ENCODE measurements at places on chromosomes 2 and 18.

DNA sequence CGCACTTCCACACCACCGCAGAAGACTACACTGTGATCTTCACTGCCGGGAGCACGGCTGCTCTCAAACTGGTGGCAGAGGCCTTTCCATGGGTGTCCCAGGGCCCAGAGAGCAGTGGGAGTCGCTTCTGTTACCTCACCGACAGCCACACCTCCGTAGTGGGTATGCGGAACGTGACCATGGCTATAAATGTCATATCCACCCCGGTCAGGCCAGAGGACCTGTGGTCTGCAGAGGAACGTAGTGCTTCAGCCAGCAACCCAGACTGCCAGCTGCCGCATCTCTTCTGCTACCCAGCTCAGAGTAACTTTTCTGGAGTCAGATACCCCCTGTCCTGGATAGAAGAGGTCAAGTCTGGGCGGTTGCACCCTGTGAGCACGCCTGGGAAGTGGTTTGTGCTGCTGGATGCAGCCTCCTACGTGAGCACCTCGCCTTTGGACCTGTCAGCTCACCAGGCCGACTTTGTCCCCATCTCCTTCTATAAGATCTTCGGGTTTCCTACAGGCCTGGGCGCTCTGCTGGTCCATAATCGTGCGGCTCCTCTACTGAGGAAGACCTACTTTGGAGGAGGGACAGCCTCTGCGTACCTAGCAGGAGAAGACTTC is 12.5 kb downstream of the MOCOS start:
- H3K4me1 ChIP-seq: no peaks in the 10 kb centered on the region
- no peak overlapping the region for H3K27ac ChIP-seq
- no peaks in the 10 kb centered on the region for H3K27me3 ChIP-seq
- DNase-seq: no peak
- no peaks in the 10 kb centered on the region for H3K36me3 ChIP-seq

DNA sequence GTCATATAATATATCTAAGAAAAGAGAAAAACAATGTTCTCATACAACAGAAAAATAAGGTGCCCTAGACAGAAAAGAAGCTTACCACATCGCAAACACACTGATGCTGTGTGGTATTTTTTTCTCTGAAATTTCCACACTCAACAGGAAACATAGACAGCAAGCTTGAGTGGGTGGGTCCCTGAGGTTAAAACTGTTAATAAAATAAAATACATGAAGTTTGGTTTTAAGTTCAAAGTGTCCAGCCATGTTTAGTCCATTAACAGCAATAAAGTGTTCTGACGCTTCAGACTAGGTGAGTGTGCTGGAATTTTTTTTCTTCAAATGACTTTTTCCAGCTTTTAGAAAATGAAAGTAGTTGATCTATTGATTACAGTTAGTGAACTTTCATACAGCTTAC is 83.3 kb upstream of the EPB41L5 start:
- no peaks in the 10 kb centered on the region for H3K27me3 ChIP-seq
- H3K4me1 ChIP-seq: no peaks in the 10 kb centered on the region
- H3K27ac ChIP-seq: no peak overlapping the region
- H3K36me3 ChIP-seq: peaks cover 5% of the 10 kb centered on the region
- H3K4me3 ChIP-seq: no peak overlapping the region

- no peak overlapping the region for H3K4me3 ChIP-seq
- peaks cover 19% of the 10 kb centered on the region for H3K4me1 ChIP-seq
- no peaks in the 10 kb centered on the region for H3K36me3 ChIP-seq
- no peak overlapping the region for H3K27ac ChIP-seq
Measured at GRCh38 chr2:88059979-88060906, 4.7 kb upstream of the KRCC1 start.

- H3K4me3 ChIP-seq: no peak overlapping the region
- no peaks in the 10 kb centered on the region for H3K36me3 ChIP-seq
- peaks cover 6% of the 10 kb centered on the region for H3K4me1 ChIP-seq
- DNase-seq: no peak
- peaks cover 13% of the 10 kb centered on the region for H3K27me3 ChIP-seq
Measured at GRCh38 chr18:49756135-49756534, 57.2 kb downstream of the ACAA2 start.

- peaks cover 40% of the 10 kb centered on the region for H3K4me1 ChIP-seq
- H3K36me3 ChIP-seq: peaks cover 6% of the 10 kb centered on the region
- H3K4me3 ChIP-seq: peak overlapping the region; percentile 84
- peaks cover 3% of the 10 kb centered on the region for H3K27me3 ChIP-seq
- no peak for DNase-seq
Measured at GRCh38 chr2:238424313-238424700, 2.4 kb upstream of the ASB1 start.

- no peaks in the 10 kb centered on the region for H3K27me3 ChIP-seq
- H3K4me1 ChIP-seq: peaks cover 25% of the 10 kb centered on the region
- H3K36me3 ChIP-seq: peaks cover 21% of the 10 kb centered on the region
- DNase-seq: no peak
- peak overlapping the region; percentile 30 for H3K27ac ChIP-seq
Measured at GRCh38 chr2:183010112-183010511, 28.1 kb downstream of the NCKAP1 start.

- H3K4me1 ChIP-seq: peaks cover 33% of the 10 kb centered on the region
- no peak overlapping the region for H3K27ac ChIP-seq
- no peaks in the 10 kb centered on the region for H3K27me3 ChIP-seq
- H3K4me3 ChIP-seq: no peak overlapping the region
- H3K36me3 ChIP-seq: peaks cover 17% of the 10 kb centered on the region
Measured at GRCh38 chr2:158484892-158485556, 28.3 kb downstream of the PKP4 start.

DNA sequence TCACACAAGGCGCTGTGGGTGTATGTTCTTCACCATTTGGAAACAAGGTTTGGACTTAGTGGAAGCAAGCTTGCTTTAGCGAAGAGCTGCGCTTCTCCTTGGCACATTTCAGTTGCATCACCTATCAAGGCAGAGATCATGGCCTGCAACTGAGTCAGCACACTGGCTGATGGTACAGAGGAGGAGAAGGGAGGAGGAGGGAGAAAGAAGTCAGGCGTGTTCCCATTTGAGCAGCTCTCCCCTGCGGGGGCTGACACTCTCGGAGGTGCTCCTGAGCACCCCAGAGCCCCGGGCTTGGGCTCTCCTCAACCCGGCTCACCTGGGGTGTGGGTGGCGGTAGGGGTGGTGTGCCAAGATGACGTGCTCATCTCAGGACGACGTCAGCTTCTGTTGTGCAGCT is 6.0 kb upstream of the SERPINB5 start:
- H3K36me3 ChIP-seq: no peaks in the 10 kb centered on the region
- no peaks in the 10 kb centered on the region for H3K27me3 ChIP-seq
- H3K4me3 ChIP-seq: no peak overlapping the region

DNA sequence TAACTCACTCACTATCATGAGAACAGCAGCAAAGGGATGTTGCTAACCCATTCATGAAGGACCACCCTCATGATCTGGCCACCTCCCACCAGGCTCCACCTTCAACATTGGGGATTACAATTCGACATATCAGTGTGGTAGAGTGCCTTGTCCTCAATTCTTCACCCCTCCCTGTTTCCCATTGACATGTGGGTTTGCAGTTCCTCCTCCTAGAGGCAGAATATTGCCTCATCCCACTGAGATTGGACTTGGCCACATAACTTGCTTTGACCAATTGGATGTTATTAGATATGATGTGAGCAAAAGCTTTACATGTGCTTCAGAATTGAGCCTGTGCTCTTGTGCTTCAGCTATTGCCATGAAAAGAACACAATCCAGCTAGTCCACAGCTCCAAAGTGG is 217.0 kb upstream of the CXCR4 start:
- no peaks in the 10 kb centered on the region for H3K36me3 ChIP-seq
- peaks cover 11% of the 10 kb centered on the region for H3K27me3 ChIP-seq
- H3K27ac ChIP-seq: no peak overlapping the region
- no peaks in the 10 kb centered on the region for H3K4me1 ChIP-seq
- DNase-seq: no peak

DNA sequence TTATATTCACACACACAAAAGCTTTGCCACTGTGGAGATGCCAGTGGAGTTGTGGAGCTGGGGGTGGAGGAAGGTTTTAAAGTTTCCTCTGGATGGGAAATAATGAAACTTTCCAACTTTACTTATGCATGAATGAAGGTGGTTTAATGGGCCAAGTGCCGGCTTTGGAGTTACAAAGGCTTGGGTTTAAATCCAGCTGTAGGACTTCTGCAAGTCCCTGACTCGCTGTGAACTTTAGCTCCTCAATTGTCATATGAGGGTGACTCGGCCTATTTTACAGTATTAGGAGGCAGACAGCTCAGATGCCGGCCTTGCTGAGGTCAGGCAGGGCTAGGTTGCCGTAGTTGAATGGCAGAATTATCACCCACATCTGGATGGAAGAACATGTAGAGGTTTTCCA is 415.8 kb upstream of the TRIB2 start:
- H3K27ac ChIP-seq: no peak overlapping the region
- no peak for DNase-seq
- peaks cover 30% of the 10 kb centered on the region for H3K4me1 ChIP-seq
- H3K36me3 ChIP-seq: no peaks in the 10 kb centered on the region
- no peaks in the 10 kb centered on the region for H3K27me3 ChIP-seq

- peaks cover 4% of the 10 kb centered on the region for H3K27me3 ChIP-seq
- no peak overlapping the region for H3K4me3 ChIP-seq
- H3K36me3 ChIP-seq: no peaks in the 10 kb centered on the region
Measured at GRCh38 chr2:182591774-182592173, 124.3 kb upstream of the DNAJC10 start.

- H3K27ac ChIP-seq: no peak overlapping the region
- no peaks in the 10 kb centered on the region for H3K4me1 ChIP-seq
- no peaks in the 10 kb centered on the region for H3K27me3 ChIP-seq
- DNase-seq: no peak
Measured at GRCh38 chr18:13035249-13035914, 44.2 kb downstream of the CEP192 start.

DNA sequence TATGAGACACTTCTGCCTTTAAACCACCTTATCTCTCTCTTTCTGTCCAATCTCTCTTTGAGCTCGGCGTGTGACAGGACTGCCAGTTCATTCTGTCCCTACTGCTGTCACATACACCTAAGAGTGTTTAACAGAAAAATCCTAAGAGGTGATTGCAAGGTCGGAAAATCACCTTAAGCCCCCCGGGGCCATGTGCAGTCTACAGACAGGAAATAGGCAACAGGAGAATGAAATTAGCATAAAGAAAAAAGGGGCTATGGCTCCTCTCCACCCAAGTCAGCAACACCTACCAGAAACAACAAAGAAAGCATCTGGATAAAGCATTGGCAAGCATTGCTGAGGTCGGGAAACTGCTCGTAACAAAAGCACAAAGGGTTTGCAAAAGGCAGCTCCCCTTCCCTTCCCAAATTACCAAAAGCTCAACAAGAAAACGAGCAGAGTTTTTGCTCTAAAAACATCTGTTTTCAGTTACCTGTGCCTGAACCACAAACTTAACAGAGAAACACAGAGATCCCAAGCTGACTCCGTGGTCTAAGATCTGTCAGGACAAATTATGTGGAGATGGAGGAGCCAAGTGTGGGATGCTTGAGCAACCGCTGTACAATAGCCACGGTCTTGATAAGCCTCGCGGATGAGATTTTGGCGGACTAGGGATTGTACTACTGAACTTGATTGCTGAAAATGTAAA is 30.4 kb downstream of the ANKRD44 start:
- peak overlapping the region; percentile 39 for H3K4me3 ChIP-seq
- peaks cover 36% of the 10 kb centered on the region for H3K4me1 ChIP-seq
- no peak for DNase-seq
- H3K36me3 ChIP-seq: no peaks in the 10 kb centered on the region

DNA sequence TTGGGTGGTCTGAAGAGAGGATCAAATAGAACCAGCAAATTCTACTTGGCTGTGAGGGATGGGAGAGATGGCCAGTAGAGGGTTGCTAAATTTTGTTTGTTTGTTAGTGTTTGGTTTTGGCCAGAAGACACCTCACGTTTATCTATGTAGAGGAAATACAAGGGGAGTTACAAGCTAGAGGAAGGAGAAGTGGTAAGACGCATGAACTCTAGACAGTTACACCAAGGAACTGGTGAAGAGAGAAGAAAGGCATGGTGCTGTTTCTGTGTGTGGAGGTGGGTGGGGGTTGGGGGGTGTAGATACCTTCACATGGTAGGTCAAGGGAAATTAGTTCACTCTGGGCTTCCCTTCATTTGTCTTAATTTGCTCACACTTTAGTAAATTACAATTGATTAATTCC is 25.6 kb downstream of the RASGRP3 start:
- DNase-seq: no peak
- H3K36me3 ChIP-seq: no peaks in the 10 kb centered on the region
- H3K27ac ChIP-seq: no peak overlapping the region
- no peak overlapping the region for H3K4me3 ChIP-seq
- H3K27me3 ChIP-seq: peaks cover 5% of the 10 kb centered on the region

GRCh38 chr18:55406451-55406991 is 181.5 kb downstream of the TCF4 start:
- peaks cover 50% of the 10 kb centered on the region for H3K4me1 ChIP-seq
- H3K27ac ChIP-seq: no peak overlapping the region
- DNase-seq: no peak
- no peak overlapping the region for H3K4me3 ChIP-seq
- peaks cover 2% of the 10 kb centered on the region for H3K27me3 ChIP-seq
